ENCODE measurements at places on chromosomes 16 and 17.

DNA sequence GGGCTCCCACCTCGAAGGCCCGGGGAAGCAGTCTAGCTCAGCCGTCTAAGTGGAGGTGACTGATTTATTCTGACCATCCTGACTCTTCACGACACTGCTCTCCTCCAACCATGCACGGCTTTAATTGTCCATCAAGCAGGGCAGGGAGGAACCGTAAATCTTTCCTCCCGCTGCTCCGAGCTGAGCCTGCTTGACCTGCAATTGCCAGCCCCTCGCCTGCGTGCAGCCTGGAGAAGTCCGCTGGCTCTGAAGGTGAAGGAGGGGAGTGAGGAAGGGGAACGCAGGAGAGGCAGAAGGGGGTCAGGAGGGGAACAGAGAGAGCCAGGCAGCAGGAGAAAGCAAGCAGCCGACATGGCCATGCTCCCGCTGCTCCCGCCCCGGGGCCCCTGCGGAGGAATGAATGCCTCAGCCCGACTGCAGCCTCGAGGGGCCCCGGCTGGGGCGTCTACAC, 10.1 kb downstream of the RBFOX3 start:
- DNase-seq = no peak

- DNase-seq = no peak
These were observed 10.3 kb downstream of the TOB1 start for GRCh38 chr17:50855708-50856330.

- no peak for DNase-seq
These were observed 925.4 kb downstream of the CDH11 start for GRCh38 chr16:64196444-64196843.

- no peak for DNase-seq
These were observed 53.1 kb downstream of the FOXL1 start for GRCh38 chr16:86631444-86631843.

GRCh38 chr16:65668064-65668595, 546.3 kb upstream of the CDH11 start:
- DNase-seq = no peak

DNA sequence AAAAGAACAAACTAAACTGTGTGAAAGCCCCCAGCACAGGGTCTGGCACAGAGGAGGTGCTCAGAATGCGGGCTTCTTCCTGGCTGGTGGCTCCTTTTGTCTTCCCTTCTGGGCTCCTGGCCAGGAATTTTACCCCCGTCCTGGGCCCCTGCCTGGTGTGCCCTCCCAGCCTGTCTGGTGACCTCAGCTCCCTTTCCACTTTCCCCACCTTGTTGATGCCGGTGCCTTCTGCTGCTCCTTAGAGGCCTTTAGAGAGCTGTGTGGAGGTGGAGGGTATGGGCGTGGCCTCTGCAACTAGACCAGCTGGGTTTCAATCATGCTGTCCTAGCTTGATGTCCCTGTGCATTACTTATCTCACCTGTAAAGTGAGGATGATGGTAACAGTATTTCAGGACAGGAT, 16.8 kb downstream of the PIRT start:
- DNase-seq = no peak

- no peak for DNase-seq
These were observed 306.9 kb upstream of the CA10 start for GRCh38 chr17:52465407-52465806.

DNA sequence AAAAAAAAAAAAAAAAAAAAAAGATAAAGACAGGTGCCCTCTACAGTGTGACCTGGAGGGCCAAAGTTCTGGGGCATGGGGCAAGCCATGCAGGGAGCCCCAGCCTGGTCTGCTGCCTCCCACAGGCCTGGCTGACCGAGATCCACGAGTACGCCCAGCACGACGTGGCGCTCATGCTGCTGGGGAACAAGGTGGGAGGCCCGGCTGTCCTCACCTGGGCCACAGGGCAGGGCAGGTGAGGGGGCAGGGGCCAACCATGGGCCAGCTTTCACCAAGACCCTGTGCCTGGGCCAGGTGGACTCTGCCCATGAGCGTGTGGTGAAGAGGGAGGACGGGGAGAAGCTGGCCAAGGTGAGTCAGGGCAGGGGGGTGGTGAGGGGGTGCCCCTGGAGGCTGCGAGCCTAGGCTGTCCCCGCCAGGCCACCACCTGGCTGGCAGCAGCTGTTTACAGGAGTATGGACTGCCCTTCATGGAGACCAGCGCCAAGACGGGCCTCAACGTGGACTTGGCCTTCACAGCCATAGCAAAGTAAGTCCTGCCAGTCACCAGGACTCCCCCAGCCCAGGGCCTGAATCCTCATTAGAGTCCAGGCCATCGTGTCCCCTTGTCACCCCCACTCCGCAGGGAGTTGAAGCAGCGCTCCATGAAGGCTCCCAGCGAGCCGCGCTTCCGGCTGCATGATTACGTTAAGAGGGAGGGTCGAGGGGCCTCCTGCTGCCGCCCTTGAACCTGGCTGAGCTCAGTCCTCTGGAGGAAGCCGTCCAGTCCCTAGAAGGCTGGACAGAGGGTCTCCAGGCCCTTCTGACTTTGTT, 2.7 kb upstream of the TRAF7 start:
- DNase-seq = no peak

GRCh38 chr17:73250851-73251640, 10.6 kb downstream of the CPSF4L start:
- DNase-seq = no peak

DNA sequence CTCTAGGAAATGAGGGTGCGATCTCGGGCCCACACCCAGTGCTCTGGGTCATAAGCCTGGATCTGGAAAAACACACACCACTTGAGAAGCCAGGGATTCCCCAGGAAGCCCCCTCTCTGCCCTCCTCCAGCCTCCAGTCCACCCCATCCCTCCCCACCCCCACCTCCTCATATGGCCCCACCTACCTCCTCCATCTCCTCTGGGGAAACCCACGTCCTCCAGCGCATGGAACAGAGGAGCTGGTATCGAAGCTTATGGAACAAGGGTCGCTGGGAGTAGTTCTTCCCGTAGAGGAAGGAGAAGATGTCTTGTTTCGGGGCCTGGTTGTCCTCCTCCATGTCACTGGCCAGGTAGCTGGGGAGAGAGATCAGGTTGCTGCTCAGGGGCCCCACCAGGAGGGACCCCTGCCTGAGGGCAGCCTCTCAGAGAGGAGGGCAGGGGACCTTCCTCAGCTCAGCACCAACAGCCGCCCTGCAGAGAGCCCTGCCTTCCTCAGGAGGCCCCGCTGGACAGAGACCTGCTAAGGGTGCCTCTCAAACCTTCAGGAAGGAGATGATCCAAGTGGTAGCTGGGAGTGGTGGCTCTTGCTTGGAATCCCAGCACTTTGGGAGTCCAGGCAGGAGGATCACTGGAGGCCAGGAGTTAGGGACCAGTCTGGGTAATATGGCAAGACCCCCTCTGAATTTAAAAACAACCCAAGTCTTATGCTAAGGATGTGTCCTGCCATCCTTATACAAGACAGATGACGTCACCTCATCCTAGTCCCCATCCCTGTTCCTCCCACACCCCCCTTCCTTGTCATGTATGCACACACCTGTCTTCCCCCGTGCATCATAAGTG, 5.0 kb downstream of the SPDYE4 start:
- no peak for DNase-seq

DNA sequence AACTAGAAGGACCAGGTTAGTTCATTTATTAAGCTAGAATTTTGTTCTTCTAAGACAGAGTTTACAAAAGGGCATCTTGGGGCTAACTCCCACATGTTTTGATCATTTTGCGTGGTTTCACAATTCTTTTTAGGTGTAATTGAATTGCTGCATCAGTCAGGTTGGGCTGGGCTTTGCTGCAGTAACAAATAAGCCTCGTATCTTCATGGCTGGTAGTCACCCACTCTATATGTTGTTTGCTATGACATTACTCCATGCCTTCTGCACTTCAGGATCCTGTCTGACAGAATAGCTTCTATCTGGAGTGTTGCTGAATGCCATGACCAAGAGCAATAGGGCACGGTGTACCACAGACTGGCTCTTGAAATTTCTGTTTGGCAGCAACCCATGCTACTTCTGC, 10.6 kb upstream of the IRX3 start:
- DNase-seq = no peak

GRCh38 chr16:47779201-47780016, 318.3 kb downstream of the PHKB start:
- DNase-seq = no peak

- DNase-seq = no peak
These were observed 6.0 kb upstream of the RHBDL3 start for GRCh38 chr17:32259586-32259985.

DNA sequence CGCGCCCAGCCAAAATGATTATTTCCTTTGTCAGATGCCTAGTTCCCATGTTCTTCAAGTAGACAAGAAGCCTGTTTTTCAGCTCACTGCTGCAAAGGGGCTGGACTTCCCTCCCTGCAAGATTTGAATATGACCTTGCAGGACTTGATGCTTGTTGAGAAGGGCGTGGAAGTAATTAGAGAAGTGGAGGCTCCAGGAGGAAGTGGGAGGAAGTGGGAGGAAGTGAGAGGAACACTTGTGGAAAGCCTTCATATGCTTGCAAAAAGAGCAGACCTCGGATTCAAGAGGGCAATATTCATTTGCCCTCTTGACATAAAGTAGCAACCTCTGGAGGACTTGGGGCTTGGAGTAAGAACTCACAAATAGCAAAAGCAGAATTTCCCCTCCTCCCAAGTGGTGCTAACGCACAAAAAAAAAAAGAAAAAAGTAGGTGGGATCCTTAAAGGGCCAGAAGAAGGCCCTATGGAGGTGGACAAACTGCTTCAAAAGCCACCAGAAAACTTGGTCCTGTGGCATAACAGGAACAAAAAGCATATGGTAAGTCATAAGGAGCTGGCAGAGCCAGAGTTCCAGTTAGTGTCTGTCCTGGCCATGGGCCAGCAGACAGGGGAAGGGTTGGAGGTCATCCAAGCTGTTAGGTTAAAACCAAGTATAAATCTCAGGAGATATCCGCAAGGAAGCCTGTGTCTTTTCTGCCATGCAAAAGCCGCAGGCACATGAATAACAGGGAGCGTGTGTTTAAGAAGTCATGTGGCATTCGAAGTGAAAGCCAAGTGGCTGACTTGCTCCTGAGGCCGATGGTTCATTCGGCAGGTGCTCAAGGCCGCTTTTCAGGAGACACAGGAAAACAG, 20.6 kb upstream of the PRKAR1A start:
- no peak for DNase-seq

- no peak for DNase-seq
These were observed 114.9 kb downstream of the PRKCA start for GRCh38 chr17:66417300-66417719.

DNA sequence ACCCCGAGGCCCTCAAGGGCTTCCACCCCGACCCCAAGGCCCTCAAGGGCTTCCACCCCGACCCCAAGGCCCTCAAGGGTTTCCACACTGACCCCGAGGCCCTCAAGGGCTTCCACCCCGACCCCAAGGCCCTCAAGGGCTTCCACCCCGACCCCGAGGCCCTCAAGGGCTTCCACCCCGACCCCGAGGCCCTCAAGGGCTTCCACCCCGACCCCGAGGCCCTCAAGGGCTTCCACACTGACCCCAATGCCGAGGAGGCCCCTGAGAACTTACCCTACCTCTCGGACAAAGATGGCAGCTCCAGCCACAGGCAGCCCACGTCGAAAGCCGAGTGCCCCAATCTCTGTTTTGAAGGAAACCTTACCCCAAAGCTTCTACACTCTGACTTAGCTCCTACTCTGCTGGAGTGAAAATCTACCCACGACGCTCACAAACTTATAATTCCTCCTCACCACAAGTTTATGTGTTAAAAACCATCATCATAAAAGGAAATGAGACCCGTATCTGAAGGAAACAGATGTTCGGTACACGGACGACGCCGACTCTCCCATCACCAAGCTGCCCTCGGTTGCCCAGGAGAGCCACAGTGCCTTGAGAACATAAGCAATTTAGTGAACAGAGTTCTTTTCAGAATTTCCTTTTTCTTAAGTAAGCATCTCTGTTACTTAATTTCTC, 61.2 kb upstream of the RPH3AL start:
- no peak for DNase-seq

GRCh38 chr17:12648498-12648897, 17.2 kb upstream of the MYOCD start:
- DNase-seq = no peak

DNA sequence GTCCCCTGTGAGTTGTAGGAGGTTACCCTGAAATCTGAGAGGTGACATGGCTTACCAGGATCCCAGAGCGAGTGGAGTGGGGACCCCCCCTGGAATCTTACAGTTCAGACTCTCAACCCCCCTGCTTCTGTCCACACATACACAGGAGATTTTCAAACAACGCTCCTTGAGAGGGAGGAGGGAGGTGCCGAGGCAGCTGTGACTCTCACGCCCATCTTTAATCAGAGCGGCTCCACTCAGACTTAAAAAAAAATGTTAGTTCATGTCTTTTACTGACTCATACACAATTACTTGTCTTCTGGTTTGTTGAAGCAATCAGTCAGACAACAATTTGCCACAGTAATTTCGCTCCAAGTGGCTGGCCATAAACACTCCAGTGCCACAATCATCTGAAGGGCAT, 15.4 kb upstream of the TMEM220 start:
- no peak for DNase-seq

DNA sequence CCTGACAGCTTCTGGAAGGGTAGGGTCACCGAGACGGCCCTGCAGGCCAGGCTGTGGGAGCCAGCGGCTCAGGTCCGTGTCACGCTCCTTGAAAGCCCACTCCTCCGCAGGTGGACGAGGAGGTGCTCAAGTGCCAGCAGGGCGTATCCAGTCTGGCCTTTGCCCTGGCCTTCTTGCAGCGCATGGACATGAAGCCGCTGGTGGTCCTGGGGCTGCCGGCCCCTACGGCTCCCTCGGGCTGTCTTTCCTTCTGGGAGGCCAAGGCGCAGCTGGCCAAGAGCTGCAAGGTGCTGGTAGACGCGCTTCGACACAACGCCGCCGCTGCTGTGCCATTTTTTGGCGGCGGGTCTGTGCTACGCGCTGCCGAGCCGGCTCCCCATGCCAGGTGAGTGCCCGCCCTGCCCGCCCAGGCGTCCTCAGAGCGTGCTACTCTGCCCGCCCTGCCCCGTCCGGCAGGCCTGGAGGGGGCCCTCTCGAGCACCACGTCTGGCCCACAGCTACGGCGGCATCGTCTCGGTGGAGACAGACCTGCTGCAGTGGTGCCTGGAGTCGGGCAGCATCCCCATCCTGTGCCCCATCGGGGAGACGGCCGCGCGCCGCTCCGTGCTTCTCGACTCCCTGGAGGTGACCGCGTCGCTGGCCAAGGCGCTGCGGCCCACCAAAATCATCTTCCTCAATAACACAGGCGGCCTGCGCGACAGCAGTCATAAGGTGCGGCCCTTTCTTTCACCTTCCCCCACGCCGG, 1.3 kb downstream of the NAGS start:
- no peak for DNase-seq

- no peak for DNase-seq
These were observed 282.2 kb downstream of the MAP2K6 start for GRCh38 chr17:69696650-69697049.
